ENCODE measurements at places on chromosomes 2 and 18. TPM values are rescaled to one million over a fixed set of nuclear protein-coding genes. Genes with fewer than 3 reads are reported as not detected.

DNA sequence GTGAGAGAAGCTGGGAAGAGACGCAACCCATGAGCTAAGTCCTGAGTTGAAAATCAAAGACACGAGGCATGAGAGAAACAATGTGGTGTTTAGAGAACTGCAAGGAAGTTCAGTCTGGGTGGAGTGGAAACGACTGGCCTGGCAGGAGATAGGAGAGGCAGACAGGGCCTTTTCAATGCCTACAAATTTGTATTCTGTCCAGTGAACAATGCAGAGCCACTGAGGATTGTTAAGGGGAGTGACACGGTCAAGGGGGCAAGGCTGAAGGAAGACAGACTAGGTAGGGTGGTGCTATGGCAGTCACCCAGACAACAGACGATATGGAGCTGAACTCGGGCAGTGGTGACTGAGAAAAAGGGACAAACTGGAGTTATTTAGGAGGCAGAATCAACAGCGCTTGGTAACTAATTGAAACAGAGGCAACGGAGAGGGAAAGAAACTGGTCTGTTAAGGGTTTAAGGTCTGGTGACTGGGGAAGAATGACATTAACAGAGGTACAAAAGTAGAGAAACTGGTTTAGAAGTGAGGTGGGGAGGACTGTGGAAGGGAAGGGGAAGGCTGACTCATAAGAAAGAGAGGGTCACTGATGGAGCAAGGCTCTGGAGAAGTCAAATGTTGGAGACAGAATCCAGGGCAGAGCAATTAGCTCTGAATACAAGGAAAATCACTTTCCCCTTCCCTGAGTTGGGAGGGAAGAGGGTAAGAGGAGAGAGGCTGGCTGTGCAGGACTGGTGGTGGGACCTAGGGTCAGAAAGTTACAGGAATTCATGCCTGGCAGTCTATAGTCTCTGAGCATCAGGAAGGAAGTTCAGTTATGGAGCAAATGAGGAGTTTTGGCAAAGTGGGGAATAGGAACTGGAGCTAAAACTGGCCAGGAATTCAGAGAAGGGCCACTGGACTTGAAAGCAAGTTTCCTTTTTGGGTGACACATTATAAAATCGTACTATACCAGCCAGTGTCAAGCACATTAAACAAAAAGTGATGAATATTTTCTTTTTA lies 63.4 kb upstream of the CHRNA1 start:
- H3K4me3 ChIP-seq: no peak overlapping the region
- DNase-seq: peak; percentile 82
- H3K36me3 ChIP-seq: no peaks in the 10 kb centered on the region
- no peak overlapping the region for H3K27ac ChIP-seq

- no peaks in the 10 kb centered on the region for H3K27me3 ChIP-seq
- no peak overlapping the region for H3K4me3 ChIP-seq
- peak; percentile 86 for DNase-seq
- no peak overlapping the region for H3K27ac ChIP-seq
- H3K36me3 ChIP-seq: no peaks in the 10 kb centered on the region
Measured at GRCh38 chr2:65186872-65187851, 40.5 kb upstream of the ACTR2 start.

DNA sequence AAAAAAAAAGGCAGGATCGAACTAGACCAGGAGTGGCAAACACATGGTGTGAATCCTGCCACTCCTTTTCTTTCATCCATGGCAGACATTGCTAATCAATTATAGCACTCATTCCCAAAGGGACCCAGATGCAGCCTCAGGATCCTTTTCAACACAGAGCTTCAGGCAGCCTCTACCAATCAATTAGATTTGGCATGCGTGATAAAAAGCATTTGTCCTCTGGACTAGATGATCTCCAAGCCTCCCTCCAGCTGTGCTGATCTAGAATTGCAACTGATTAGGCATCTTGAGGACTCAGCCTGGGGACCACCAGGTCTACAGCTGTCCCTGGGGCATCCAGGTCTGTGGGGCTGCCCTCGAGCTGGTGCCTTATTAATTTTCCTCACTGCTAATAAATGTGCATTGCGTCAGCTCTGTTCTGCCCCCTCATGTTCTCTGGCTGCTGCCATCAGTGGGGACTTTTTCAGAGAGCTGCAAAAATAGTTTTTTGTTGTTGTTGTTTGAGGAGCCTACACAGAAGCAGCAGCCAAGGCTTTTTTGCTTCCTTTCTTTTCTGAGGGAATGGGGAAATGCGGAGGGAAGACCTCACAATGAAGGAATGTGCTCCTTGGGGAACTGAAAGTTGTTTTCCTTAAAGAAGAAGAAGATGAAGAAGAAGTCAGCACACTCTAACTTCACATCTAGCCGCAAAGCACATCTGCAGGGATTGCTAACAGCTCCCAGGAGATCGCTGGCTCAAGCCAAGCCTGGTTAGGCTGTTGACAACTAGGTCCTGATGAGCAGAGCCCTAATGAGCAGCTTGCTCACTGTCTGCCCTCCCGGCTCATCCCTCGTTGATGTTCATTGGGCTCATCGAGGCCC lies 8.8 kb upstream of the ATOH8 start:
- H3K4me3 ChIP-seq: no peak overlapping the region
- DNase-seq: no peak
- peaks cover 11% of the 10 kb centered on the region for H3K4me1 ChIP-seq
- H3K27ac ChIP-seq: peak overlapping the region; percentile 41
- no peaks in the 10 kb centered on the region for H3K27me3 ChIP-seq

DNA sequence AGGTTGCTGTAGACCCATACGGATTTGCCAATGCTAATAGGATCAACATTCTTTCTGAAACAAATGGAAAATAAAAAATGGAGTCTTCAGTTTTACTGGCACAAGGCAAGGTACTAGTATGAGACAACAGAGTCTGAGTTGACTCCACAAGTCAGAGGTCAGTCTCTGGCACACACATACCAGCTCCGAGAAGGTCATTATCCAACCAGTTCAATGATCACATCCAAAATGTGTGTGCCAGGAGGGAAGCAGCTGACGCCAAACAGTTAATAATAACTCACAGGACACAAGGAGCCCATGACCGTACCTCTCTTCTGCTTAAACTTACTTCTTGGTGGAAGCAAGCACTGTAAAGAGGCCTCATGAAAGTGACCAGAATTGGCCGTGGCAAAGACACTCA lies 528.6 kb downstream of the ZNF516 start:
- DNase-seq: no peak
- H3K27me3 ChIP-seq: no peaks in the 10 kb centered on the region
- no peak overlapping the region for H3K27ac ChIP-seq
- no peaks in the 10 kb centered on the region for H3K4me1 ChIP-seq

DNA sequence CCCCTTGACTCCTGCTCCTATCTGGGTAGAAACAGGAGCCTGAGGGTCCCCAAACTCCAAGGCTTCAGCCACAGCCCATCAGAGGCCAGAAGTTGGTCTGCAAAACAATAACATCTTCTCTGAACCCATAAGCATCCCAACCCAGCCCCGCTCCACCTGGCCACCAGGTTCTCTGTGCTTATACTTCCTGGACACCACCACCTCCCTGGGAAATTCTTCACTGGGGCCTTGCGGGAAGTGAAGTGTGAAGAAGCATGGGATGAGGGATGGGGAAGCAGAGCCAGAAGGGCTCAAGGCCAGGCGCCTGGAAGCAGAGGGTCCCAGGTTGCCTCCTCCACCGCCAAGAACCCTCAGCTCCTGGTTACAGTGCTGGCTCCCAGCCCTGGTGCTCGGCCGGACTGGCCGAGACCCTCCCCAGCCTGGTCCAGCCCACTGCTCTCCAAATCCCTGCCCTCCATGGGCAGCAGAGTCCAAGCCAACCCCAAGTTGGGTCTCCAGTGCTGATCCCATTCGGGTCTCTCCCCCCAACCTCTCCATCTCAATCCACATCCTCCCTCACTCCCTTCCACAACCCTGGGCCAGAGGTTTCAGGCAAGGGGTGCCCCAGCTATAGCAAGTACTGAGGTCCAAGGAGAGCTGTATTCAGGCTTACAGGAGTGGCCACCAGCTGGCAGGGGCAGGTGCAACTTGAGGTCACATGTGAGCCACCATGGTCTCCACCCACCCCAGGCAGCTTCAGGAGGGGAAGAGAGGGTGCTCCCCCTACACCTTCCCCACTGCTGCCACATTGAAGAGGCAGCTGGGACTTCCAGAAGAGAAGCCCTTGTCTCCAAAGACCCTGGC lies 60.7 kb downstream of the TNS1 start:
- no peaks in the 10 kb centered on the region for H3K36me3 ChIP-seq
- DNase-seq: no peak
- peak overlapping the region; percentile 93 for H3K4me3 ChIP-seq
- no peaks in the 10 kb centered on the region for H3K27me3 ChIP-seq
- peak overlapping the region; percentile 93 for H3K27ac ChIP-seq

DNA sequence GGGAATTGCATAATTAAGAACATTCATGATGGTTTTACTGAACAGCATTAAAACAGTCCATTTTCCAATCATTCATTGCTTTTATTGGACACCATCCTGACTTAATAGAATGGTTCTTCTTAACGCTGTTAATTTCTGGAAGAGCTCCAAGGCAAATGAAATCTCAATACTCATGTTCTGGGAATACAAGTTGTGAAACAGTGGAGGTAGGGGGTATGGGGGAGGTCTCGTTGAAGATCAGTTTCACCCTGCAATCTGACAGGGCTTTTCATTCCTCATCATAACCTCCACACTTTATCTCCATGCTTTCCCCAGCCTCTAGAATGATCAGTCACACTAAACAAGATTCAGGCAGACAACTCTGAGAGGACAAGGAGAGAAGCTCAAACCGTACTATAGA lies 113.6 kb downstream of the ETAA1 start:
- no peaks in the 10 kb centered on the region for H3K27me3 ChIP-seq
- no peaks in the 10 kb centered on the region for H3K4me1 ChIP-seq
- H3K36me3 ChIP-seq: no peaks in the 10 kb centered on the region
- no peak for DNase-seq

DNA sequence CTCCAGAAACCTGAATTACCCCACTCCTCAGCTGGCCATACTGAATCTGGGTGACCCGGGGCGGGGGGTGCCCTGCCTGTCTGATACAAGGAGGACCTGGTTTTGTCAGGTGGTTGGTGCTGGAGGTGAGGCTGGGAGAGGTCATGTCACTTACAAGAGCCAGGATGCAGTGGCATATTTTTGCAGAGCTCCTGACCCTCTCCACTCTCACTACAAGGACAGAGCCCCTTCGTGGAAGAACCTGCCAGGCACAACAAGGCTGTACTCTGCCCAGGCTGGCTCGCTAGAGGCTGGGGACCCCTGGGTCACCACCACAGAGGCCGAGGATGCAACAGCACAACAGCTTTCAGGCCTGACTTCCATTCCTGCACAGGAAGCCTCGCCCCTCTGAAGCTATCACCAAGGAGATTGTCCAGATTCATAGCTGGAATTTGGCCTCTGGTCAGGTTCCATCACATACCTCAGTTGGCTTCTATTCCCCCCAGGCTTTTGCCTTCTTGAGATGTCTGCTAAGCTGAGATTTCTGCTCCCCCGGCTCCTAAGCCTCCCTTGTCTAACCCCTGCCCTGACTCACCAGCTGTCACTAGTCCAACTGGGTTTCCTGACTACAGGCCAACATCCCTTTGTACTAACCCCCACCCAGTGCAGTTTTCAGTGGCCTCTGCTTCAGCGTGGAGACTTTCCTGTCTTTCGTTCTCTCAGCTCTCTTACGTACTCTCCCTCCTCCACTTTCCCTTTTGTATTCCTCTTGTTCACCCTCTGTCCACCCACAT lies 132.5 kb upstream of the EPAS1 start:
- peak overlapping the region; percentile 47 for H3K27ac ChIP-seq
- peak; percentile 80 for DNase-seq
- peaks cover 12% of the 10 kb centered on the region for H3K4me1 ChIP-seq
- no peaks in the 10 kb centered on the region for H3K27me3 ChIP-seq
- peaks cover 3% of the 10 kb centered on the region for H3K36me3 ChIP-seq
- no peak overlapping the region for H3K4me3 ChIP-seq

- H3K27ac ChIP-seq: no peak overlapping the region
- H3K36me3 ChIP-seq: no peaks in the 10 kb centered on the region
- no peaks in the 10 kb centered on the region for H3K4me1 ChIP-seq
- no peak for DNase-seq
- H3K4me3 ChIP-seq: no peak overlapping the region
Measured at GRCh38 chr2:215782965-215783364, 230.4 kb downstream of the MREG start.

- no peak for DNase-seq
- no peaks in the 10 kb centered on the region for H3K36me3 ChIP-seq
- no peaks in the 10 kb centered on the region for H3K27me3 ChIP-seq
- H3K4me1 ChIP-seq: no peaks in the 10 kb centered on the region
Measured at GRCh38 chr18:73942081-73942625, 205.5 kb downstream of the FBXO15 start.

GRCh38 chr2:164756773-164757172 lies 84.8 kb downstream of the COBLL1 start:
- H3K36me3 ChIP-seq: peaks cover 5% of the 10 kb centered on the region
- peak overlapping the region; percentile 7 for H3K4me3 ChIP-seq
- peak overlapping the region; percentile 23 for H3K27ac ChIP-seq
- H3K27me3 ChIP-seq: no peaks in the 10 kb centered on the region
- H3K4me1 ChIP-seq: no peaks in the 10 kb centered on the region

GRCh38 chr18:26052505-26052904 lies 37.9 kb downstream of the SS18 start:
- H3K36me3 ChIP-seq: peaks cover 19% of the 10 kb centered on the region
- H3K27ac ChIP-seq: no peak overlapping the region
- no peak for DNase-seq

- H3K4me3 ChIP-seq: no peak overlapping the region
- DNase-seq: peak; percentile 74
- no peak overlapping the region for H3K27ac ChIP-seq
- no peaks in the 10 kb centered on the region for H3K27me3 ChIP-seq
Measured at GRCh38 chr2:43080571-43081021, 145.8 kb downstream of the ZFP36L2 start.

DNA sequence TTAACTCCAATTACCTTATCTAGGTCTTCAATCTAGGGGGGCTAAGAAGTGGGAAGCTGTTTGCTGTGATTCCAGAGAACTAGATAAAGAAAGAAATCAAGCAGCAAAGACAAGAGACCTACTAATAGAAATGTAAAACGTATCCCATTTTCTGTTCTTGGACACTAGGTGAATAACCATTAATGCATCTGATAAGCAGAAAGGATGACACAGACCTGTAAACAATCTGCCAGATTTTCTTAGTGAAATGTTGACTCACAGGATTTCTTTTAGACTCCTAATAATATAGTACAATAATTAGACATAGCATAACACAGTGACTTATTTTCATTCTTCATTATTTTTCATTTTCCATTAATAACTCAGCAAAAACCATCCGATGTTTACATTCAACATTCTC lies 1.3 kb downstream of the WDR35 start:
- no peak overlapping the region for H3K27ac ChIP-seq
- no peak for DNase-seq
- H3K4me1 ChIP-seq: peaks cover 8% of the 10 kb centered on the region
- H3K27me3 ChIP-seq: no peaks in the 10 kb centered on the region

Gene PSMA8
- not detected for total RNA-seq

Gene LYG1
- total RNA-seq: 21.0 TPM

Gene HOXD3
- total RNA-seq: 29.3 TPM

Gene CTLA4
- 2.0 TPM for total RNA-seq

Gene OTOF
- 0.16 TPM for total RNA-seq

Gene GPR45
- not detected for total RNA-seq

Gene GRB14
- total RNA-seq: 41.7 TPM

Gene CFC1
- not detected for total RNA-seq

Gene IRS1
- 13.4 TPM for total RNA-seq

All from kidney (tissue), 22 donors.